ENCODE measurements at places on chromosomes 6 and 20.
A peak's percentile ranks its signal among the peaks of the same experiment; 100 is the strongest.

- peak; percentile 66 for DNase-seq
Observed at GRCh38 chr6:422433-423054, 31.0 kb downstream of the IRF4 start.

- no peak for DNase-seq
Observed at GRCh38 chr6:89487864-89488263, 54.9 kb downstream of the ANKRD6 start.

DNA sequence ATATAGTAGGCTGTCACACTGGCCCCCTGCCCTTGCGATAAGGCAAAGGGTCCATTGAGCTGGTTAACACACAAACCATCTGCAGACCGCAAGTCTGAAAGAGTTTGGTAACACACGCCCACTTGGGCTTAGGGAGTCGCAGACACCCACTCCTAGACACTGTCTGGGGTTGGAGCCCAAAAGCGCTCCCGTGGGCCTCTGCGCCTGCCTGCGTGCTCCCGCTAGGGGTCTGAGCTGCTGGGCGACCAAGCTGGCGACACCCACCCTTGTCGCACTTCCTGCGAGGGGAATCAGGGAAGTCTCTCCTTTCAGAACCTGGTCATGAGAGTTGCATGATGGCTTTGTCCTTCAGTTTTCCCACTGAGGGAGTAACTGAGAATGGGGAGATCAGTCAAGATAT lies 653.0 kb downstream of the HTR1B start:
- DNase-seq = no peak

GRCh38 chr6:74651948-74652842 lies 553.7 kb downstream of the COL12A1 start:
- no peak for DNase-seq

DNA sequence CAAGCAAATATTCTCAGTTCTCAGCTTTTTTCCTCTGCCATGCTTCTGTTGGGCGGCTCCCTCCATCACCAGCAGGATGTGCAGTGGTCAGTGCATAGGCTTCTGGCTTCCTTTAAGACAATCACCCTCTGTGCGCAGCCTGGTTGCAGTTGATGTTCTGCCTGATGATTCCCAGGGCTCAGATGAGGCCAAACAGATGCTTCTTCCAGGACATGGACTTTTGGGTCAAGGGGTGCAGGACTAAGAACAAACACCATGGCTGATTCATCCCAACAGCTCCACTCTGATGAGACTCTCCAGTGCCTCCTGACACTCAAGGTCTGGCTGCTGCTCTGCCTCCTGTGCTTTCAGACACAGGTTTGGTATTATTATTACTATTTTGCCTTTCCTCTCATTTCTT lies 554.8 kb upstream of the CDH4 start:
- no peak for DNase-seq

DNA sequence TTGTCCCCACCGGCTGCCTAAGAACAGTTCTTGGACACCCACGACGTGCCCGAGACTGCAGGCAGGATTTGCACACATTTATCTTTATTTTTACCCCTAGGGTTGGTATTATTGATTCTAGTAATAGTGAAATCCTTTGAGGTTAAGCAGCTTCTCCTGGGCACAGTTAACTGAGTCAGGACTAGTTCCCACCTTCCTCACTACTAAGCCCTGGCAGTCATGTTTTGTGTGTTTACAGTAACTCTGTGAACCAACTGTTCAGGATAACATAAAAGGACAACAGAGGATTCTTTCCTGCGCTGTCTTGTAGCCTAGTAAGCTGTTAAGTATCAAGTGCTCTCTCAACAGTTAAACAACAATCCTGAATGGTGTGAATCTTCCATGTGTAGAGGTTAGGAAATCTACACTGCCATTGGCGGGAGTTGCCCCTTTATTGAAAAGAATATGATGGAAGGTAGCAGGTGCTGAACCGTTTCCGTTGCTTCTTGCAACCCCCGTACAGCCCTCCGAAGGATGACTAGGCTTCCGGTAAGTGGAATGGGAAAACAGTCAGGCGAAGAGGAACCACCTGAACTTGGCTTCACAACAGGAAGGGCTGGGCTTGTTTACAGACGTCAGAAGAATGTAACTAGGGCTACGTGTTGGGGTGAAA lies 979 bp upstream of the SOD2 start:
- no peak for DNase-seq

DNA sequence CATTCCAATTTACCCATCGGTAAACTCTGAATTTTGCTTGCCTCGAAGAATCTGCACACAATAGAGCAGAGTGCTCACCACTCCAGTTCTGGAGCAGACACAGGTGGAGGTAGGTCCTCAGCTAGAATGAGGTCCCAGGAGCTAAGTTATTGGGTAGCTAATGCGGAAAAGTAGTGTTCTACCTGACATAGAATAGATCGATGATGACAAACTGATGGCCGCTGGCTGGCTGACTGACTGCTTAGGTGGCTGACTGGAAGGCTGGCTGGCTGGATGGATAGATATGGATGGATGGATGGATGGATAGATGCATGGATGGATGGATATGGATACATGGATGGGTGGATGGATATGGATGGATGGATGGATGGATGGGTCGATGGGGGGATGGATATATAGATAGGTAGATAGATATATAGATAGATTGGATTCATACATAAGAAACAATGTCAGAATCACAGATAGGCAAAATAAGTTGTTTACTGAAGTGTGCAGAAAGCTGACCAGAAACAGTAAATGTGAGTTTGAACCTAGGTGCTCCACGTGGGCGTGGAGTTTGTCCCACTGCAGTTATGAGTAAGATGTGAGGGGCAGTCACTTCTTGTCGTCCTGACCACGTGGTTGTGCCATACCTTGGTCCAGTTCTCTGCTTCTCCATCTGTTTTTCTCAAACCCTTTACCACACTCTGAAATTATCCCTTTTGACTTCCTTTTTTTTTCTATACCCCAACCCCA lies 62.1 kb downstream of the TBXT start:
- DNase-seq = no peak

DNA sequence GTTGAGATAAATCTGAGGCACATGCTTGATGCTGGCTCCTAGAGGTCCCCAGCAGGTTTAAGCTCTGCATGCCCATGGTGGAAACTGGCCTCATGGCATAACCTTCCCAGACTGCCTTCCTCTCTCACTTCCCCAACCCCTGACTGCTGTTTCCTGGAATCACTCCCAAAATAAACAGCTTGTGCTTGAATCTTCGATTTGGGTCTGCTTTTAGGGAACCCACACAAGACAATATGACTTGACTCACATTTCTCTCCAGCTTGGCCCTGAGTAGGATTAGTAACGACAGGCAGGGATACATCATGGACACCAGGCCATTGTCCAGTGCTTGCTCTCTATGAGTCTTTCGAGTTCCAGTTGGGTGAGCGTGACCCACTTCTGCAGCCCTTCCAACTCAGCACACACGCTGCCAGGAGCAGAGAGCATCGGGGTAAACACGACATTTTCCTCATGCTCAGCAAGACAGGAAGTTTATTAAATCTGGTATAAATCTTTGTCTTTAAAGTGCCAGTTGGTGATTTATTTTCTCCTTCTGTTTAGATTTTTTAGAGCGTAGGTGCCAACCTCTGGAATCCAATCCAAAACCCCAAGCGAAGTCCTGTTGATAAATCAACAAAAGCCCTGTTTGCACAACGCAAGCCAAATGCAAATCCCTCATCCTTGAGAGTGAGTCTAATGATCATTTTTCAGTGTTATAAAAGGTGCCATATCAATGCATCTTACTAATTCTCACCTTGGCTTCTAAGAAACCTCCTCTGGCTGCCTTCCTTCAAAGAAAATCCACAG lies 135.0 kb downstream of the FOXA2 start:
- DNase-seq = no peak

DNA sequence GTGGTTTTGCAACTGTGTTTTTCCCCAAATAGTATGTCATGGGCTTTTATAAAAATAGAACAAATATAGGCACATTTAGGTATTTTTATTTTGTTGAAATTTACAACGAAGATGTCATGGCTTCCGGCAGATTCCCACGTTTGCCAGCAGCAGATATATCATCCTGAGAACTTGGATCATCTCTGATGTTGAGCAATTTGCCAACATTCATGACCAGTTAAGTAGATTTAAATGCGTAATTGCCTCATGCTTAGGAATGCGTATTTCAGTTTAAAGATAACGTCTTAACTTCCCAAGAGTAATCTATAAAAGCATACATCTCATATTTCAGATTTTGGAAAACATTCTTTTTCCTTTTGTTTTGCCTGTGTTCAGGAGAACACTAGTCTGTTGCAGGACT lies 457.8 kb downstream of the QKI start:
- no peak for DNase-seq

- DNase-seq = no peak
Observed at GRCh38 chr6:77173472-77174074, 289.7 kb downstream of the HTR1B start.

GRCh38 chr20:38875175-38875993 lies 50.8 kb upstream of the FAM83D start:
- peak; percentile 68 for DNase-seq

- DNase-seq = no peak
Observed at GRCh38 chr20:1094751-1095150, 23.7 kb upstream of the PSMF1 start.

- no peak for DNase-seq
Observed at GRCh38 chr6:156260815-156261214, 516.4 kb upstream of the ARID1B start.

DNA sequence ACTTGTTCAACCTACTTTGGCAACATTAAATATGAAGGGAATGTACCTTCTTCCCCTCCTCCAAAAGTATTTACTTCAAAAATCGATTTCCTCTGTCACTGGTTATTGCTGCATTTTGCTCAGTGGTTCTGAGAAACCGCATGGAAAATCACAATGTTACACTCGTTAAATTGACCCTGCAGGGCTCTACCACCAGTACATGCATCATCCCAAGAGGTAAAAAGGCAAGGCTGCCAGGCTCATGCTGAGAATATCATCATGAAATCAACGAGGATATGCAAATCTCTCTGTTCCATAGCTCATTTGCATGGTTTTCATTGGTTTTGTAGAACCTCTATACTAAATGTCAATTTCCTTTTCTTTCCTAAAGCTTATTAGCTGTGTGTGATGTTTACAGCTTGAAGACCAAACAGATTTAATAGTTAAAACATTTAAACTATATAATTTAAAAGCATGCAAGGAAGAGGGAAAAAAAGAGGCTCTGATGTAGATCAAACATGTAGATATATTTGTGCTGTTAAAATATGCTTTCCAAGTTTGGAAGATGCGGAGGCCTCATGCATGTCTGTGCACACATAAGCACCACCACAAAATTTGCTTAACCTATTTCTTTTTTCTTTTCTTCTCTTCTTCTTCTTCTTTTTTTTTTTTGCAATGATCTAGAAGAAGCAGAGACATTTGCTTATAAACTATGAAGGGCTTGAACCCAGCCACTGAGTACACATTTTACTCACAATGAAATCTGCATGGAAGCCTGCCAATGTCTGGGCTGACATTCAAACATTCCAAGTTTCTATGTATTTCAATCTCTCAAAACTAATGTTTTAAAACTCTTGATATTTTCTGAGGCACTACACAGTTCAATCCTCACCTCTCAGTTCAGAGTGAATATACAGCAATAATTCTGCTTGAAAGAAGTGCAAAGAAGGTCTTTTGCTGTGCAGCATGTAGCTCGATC lies 194.0 kb downstream of the GMPR start:
- DNase-seq = no peak

DNA sequence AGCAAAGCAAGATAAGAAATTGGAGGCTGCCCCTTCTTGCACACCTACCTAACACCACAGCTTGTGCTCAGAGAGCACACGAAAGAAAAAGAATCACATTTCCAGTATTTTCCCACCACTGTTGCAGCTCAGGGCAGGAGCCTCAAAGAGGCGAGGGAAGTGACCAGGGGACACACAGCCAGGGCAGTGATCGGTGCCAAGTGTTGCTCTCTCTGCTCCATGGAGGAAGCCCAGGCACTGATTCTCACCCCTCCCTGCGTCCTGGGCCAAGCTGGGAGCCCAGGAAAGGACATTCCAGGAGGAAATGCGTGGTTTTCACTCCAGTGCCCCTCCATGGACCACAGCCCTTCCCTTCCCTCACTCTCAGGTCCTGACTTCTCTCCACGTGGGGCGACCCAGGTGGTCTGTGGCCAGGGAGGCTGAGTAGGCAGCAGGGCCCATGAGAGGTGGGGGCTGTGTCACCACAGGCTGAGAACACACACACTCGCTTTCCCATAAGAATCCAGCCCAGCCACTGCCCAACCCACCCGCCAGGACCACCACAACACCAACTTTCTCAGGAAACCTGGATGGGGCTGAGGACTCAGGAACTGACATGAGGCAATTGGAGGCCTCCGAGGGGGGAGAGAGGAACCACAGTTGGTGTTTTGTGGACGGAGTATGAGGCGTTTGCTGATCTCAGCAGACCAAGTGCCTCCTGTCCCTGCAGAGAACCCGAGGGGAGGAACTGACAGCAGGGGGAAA lies 81.7 kb upstream of the MAFB start:
- no peak for DNase-seq

- no peak for DNase-seq
Observed at GRCh38 chr6:72716916-72717315, 95.1 kb downstream of the KCNQ5 start.

DNA sequence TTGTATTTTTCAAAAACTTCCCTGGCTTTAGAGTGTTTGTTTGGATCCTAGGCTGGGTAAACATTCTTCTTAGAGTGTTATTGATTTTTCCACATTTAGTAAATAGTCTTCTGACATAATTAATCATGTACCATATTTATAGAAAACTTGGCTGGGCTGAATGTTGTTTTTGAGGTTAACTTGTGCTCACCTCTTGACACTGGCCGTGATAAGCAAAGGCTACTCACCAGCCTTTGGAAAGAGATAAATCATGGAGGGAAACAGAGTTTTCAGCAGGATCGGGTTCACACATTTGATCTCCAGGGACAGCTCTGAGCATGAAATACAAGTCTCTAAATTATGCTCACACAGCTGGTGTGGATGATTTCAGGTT lies 6.2 kb upstream of the CD93 start:
- no peak for DNase-seq

GRCh38 chr20:62770111-62770910 lies 26.0 kb upstream of the MRGBP start:
- no peak for DNase-seq

GRCh38 chr6:3389390-3390167 lies 67.3 kb downstream of the SLC22A23 start:
- no peak for DNase-seq

- no peak for DNase-seq
Observed at GRCh38 chr20:31595380-31595653, 9.8 kb upstream of the ID1 start.

- no peak for DNase-seq
Observed at GRCh38 chr6:70590400-70590799, 23.7 kb downstream of the SDHAF4 start.

- no peak for DNase-seq
Observed at GRCh38 chr20:36818861-36819260, 45.3 kb upstream of the DSN1 start.

DNA sequence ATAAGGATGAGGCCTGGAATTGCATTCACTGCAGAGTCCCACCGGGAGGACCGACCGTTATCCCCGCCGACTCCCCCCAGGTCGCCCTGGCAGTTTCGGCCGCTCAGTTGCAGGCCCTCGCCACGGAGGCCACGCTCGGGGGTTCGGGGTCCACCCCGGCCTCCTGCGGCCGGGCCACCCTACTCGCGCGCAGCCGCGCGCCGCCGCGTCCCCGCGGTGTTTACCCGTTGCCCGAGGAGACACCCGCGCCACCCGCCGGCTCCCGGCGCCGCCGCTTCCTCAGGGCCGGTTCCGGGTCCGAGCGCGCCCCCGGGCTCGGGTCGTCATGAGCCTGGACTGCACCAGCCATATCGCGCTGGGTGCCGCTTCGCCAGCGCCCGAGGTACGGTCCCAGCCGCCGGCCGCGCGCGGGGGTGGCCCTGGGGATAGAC lies at the start of gene CCDC170:
TSS of gene CCDC170 (plus strand) at position 214 of the 431 bp plus-strand sequence. CDS start at position 326, 112 bp downstream.
- peak; percentile 34 for DNase-seq
